ENCODE measurements at places on chromosomes 3 and 15.

- DNase-seq: no peak
Observed at GRCh38 chr3:174126990-174127758, 729.6 kb downstream of the NLGN1 start.

- no peak for DNase-seq
Observed at GRCh38 chr15:58684036-58684710, 65.3 kb downstream of the ADAM10 start.

DNA sequence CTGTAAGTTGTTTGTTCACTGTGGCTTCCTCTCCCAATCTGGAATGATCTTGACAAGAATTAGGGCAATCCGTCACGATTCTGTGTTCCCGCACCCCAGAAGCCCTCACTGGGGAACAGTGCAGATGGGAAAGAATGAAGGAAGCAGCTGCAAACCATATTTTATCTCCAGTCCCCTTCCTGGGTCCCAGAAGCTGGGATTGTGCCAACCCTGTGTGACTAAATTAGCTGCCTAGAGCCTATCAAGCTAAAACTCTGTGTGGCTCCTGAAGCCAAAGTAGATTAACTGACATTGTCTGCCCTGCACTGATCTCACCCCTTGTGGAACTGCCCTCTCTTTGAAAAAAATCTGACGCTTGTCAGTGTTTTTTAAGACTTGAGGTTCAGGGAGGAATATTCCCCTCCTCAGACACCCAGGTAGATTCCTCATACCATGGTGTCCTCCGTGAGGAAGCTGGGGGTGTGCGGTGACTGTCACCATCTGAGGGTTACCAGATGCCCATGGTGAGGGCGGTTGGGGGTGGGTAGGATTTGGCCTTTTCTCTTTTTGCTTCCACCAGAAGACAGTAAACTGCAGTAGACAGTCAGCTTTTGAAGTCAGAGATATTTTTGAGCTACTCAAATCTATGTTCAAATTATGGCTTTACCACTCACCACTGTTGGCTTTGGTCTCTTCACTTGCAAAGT is 358.3 kb upstream of the TPM1 start:
- DNase-seq: no peak

- DNase-seq: peak; percentile 5
Observed at GRCh38 chr15:50798684-50799083, 33.2 kb upstream of the SPPL2A start.

- no peak for DNase-seq
Observed at GRCh38 chr3:65623362-65623761, 415.4 kb downstream of the MAGI1 start.

- no peak for DNase-seq
Observed at GRCh38 chr3:81758275-81758674, 3.2 kb downstream of the GBE1 start.

All from GM12865 (cell line).